HCEC 1CT (cell line): ENCODE measurements at places on chromosomes 2 and 18.

DNA sequence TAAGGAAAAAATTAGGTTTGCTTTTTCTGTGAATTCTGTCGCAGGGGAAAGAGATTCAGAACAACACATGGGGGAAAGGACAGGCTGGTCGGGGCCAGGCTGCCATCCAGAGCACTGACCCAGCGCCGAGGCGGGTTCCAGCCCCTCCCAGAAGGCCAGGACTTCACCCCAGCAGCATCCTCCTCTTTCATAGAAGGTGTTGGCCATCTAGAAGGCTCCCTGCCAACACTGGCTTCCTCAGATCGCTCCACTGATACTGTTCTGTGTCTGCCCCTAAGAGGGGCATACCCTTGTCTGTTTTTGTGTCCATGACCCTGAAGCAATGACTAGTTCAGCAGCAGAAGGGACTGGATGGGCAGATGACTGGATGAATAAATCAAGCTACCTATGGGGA is 144.5 kb downstream of the HDAC4 start:
- no peak for DNase-seq

DNA sequence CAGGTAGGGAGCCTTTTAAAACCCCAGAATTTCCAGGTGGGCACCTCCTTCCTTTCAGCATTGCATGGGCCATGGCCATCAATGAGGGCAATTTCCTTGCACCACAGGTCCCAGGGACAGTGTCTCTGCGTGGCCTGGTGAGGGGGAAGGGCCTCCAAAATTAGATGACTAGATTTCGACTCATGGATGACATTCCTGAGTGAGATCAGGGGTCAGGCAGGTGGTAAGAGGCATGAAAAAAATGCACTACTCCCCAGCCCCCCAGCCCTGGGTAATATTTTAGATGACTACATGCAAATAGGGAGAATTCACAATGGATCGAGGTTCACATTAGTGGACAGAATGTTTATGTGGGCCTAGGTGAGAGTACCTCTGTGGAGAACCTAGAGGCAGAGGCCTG is 19.0 kb upstream of the IGFBP5 start:
- DNase-seq = peak; percentile 21

DNA sequence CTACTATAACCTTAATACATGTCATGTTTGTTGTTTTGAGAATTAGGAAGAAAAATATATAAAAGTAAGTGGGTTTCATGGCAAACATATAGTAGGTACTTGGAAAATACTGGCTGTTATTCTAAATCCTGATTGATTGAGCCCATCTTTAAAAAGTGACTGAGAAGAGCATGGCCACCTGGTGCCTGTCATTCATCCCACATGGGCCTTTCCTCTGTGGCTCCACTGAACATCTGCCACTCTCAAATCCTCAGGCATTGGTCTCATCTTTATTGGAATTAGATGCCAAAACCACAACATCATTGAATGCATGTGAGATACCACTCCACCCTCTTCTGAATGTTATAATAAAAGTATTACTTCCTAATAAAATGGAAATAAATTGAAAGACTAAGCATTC is 101.6 kb upstream of the TTN start:
- no peak for DNase-seq

DNA sequence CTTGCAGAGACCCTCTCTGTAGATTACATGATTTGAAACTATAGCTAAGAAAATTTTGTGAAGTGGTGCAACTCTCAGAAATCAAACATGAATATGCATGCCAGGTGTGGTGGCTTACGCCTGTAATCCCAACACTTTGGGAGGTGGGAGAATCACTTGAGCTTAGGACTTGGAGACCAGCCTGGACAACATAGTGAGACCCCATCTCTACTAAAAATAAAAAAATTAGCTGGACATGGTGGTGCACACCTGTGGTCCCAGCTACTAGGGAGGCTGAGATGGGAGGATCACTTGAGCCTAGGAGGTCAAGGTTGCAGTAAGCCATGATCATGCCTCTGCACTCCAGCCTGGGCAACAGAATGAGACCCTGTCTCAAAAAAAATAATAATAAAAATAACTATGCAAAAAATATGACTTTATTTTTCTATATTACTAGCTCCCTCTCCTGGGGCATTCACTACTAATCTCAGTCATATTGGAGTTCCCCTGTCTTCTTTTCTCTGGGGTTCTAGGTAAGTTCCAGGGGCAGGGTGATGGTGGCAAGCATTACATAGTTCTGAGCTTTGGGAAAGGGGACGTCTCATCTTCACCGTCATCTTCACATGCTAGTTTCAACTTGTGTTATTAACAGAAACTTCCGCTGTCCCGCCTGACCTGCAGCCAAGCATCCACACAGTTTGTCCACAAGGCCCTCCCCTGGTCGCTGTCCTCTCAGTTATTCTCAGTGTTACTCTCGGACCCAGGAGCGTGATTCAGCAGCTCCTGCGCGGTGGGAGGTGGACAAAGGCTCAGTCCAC is 96.8 kb upstream of the MBOAT2 start:
- no peak for DNase-seq

DNA sequence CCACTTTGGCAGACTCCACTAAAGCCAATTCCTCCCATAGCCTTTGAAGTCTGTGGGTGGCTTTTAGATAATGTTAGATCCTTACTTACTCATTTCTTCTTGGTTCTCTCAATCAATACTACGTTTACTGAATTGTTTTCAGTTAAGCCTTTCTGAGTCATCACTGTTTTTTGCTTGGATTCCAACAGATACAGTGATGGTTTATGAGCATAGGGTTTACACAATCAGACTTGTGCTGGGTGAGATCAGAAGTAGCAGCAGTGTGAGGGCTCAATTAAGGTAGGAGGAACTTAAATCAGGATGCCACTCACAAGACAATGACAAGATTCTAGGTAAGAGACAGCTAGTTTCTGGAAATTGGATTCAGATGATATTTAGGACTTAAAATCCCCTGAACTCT is 297.7 kb upstream of the DOK6 start:
- DNase-seq = peak; percentile 47

DNA sequence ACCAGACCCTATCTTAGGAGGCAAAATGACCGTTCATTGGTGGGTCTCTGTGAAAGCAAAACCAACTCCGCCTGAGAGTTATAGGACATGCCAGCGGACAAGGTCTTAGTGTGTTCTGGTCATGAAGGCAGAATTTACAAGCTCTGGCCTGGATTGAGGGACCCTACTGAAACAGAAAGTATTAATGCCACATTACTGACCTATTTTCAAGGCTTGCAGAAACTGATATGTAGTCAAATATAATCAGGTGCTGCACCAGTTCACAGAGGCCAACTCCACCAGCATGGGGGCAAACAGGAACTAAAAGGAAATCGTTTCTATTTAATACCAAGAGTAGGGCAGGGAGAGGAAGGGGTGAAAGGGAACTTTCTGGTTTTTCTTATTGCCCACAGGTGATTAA is 19.7 kb downstream of the TYMS start:
- DNase-seq = no peak

DNA sequence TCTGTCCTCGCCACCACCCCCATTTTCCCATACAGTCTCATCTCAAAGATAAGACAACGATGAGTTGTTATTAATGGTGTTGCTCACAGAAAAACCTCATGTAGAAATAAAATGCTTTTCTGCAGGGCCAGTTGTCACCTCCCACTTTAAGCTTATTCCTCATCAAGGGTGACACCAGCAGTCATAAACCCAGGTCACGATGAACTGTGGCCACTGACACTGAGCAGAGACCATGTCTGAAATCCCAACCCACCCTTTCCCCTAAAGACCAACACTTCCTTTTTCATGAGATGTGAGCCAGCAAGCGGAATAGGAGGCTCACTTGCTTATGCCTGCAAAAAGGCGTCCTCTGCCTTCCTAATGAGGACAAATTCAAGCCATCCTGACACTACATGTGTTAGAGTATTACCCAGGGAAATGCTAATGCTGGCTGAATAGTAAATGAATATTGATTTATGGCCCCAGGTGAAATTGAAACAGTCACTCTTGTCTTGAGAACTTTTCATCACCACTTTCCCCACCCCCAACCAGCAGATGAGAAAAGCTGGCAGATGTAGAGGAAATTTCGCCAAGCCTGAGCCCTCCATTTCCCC is 228.4 kb downstream of the MGAT5 start:
- no peak for DNase-seq

DNA sequence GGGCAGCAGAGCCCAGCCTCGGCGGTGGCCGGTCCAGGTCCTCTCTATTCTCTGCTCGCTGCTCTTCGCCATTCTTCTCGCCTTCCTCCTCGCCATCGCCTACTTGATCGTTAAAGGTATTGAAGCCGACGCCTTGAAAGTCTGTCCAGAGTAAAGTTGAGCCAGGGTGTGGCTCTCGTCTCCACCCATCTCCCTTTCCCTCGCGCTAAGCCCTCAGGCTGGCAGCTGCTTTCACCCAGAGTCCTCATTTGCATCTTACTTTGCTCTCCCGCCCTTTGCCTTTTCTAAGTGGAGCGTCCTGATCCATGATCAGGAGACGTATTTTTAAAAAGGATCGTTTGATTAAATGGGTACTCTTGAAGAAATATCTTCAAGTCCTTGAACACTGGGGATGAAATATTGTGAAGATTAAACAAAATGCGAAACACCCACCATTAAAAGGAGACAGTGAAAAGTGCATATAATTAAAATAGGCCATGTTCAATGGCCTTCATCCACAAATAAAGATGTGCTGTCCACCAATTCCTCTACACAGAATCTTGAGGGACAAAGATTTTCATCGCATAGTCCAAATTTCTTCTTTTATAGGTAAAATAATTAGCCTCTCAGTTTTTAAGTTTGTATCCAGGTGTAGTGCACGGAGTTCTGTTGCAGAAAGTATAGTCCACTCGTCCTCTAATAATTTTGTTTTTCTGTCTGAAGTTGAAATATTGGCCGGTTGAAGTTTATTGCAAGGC is 657 bp downstream of the ARL6IP6 start:
- peak; percentile 54 for DNase-seq

- no peak for DNase-seq
These were observed 28.7 kb downstream of the ACAA2 start for GRCh38 chr18:49784427-49785185.

DNA sequence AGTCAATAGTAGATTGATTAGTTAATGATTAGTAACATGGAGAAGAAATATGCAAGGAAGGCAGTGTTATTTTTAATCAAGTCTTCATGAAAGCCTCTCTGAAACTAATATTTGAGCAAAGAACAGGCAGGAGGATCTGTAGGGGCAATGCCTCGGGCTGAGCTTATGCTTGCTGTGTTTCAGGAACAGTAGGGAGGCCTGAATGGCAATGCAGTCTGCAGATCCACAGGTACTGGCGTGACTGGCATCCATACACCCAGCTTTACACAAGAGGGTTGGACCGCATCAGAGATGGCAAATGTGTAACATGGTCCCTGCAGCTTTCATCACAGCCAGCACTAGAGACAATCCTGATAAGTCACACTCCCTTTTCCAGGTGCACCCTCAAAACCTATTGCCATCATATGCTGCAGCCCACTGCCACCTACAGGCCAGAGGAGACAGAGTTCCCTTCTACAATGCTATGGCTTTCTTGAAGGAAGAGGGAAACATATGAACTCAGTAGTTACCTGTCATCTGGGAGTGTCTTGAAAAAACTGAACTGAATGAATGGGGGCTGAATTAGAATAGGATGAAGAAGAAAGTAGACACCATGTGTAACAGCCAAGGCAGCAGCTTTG is 582.4 kb upstream of the RAB6C start:
- no peak for DNase-seq
